ENCODE measurements at places on chromosomes 6 and 20.

DNA sequence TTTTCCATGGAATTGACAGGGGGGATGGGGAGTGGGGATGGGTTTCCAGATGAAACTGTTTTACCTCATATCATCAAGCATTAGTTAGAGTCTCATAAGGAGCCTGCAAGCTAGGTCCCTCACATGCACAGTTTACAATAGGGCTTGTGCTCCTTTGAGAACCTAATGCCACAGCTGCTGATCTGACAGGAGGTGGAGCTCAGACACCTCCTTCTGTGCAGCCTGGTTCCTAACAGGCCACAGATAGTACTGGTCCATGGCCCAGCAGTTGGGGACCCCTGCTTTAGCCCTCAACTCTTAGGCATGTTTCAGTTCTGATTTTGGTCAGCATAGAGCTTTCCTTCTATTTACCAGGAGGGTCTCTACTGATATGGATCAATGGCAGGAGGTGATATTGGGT, 251.6 kb downstream of the LAMA2 start:
- peak; percentile 11 for DNase-seq

- DNase-seq: no peak
Measured at GRCh38 chr20:43961541-43962471, 47.2 kb downstream of the TOX2 start.

DNA sequence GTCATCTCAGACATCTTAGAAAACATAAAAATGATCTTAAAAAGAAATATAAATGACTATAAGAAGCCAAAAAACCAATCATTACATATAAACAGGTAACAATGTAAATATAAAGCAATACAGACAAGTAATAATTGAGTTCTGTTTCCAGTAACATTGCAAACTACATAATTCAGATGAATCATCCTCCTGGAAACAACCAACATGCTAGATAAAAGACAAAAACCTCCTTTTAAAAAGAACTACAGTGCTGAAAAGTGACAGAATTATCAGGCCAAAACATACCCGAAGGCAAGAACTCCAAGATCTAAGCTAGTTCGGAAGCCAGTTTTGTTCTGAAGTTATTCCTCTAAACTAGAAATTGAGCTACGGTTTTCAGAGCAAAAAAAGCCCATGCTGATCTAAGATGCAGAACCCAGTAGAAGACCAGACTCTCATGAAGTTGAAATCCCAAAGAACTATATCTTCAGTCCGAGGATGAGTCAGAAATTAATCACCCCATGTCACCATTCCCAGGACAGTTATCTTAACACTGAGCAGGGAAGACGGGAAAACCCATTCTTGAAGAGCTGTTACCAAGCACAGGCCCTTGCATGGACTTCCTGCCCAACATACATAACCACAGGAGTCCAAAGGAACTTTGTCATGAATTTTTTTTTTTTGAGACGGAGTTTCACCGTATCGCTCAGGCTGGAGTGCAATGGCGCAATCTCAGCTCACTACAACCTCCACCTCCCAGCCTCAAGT, 9.8 kb downstream of the PGM3 start:
- DNase-seq: no peak

DNA sequence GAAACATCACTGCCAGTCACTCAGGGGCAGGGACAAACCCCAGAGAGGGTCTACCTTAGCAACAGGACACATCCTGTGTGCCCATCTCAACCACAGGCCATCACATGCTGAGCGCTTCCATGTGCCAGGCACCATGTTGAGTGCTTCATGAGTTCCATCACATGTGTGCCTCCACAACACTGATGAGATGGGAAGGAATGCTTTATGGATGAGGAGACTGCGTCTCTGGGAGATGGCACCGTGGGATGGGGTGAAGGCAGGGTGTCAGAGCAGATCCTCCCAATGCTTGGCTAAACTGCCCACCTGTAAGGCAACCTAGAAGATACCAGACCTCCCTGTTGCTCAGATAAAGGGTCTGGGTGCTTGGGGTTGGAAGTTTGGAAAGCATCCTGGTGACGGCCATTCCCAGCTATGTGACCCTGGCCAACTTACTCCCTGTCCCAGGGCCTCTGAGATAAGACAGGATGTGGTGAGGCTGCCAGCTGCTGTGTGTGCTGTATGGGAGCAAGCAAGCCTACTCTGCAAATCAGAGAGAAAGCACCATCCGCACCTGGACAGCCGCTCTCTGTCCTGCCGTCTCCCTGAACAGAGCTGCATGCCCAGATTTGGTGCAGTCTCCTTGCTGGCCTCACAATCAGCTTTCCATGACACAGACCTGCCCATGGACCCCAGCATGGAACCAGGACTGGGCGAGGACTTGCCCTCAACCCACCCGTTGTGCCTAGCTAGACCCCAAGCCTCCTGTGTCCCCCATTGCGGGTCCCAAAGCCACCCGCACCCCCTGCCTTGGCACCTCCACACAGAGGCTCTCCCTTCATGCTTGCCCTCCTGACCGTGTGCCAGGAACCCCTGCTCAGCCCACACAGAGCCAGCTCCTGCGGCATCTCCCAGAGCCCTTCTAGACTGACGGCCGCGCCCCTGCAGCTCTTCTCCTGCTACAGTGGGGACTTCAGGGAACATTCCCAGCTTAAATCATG, 143.7 kb downstream of the SYNDIG1 start:
- DNase-seq: no peak

DNA sequence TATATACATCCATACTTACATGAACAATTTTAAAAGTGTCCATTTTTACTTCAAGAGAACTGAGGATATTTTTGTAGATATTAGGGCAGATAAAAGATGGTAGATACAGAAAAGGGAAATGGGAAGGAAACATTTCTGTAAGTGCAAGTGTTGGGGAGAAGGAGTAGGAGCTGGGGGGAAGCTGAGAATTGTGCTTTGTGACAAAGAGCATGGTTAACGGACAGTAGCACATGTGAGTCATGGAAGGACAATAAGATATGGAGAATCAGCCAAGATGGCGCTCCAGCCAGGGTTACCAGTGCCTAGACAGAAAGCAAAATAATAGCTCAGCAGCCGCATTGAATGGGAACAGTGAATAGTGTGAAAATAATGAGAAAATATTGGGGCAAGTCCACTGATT, 12.7 kb upstream of the HLA-DRB1 start:
- no peak for DNase-seq

DNA sequence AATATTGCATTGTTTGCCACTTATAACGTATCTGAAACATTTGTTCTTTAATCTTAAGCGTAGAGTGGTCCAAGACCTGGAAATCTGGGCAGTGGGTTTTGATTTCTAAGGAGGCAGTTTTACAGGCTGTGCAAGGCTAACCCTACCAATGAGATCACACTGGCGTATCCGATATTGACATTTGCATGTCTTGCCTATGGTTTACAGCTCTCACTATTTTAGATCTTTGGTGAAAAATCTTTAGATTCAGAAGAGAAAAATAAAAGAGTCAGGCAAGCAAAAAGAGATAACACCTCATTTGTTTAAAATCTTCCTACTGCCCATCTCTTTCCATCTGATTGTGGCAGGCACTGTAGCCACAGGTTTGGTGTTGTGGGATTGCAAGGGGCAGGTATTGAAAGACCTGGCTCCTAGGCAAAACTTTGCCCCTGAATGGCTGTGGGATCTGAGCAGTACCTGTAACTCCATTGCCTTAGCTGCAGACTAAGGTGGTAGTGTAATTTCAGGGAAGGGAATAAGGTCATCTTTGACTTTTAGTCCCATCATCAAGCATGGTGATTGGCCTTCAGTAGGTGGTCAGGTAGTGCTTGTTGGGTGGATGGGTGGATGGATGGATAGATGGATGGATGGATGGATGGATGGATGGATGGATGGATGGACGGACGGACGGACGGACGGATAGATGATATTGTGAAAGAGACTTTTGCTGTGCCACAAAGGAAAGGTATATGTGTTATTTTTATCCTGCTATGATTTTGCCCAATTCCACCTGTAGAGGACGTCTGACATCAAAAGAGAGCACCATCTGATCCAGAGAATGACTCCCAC, 1.9 kb downstream of the TNFAIP3 start:
- DNase-seq: no peak

DNA sequence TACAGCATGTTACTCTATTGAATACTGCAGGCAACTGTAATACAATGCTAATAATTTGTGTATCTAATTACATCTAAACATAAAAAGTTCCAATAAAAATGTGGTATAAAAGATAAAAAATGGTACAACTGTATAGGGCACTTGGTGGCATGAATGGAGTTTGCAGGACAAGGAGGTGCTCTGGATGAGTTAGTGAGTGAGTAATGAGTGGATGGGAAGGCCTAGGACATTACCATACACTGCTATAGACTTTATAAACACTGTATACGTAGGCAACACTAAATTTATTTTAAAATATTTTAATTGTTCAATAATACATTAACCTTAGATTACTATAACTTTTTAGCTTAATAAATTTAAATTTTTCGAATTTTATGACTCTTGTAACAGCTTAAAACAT, 579.6 kb upstream of the MAN1A1 start:
- no peak for DNase-seq

- DNase-seq: no peak
Measured at GRCh38 chr6:120569714-120570113, 764.6 kb downstream of the TBC1D32 start.

DNA sequence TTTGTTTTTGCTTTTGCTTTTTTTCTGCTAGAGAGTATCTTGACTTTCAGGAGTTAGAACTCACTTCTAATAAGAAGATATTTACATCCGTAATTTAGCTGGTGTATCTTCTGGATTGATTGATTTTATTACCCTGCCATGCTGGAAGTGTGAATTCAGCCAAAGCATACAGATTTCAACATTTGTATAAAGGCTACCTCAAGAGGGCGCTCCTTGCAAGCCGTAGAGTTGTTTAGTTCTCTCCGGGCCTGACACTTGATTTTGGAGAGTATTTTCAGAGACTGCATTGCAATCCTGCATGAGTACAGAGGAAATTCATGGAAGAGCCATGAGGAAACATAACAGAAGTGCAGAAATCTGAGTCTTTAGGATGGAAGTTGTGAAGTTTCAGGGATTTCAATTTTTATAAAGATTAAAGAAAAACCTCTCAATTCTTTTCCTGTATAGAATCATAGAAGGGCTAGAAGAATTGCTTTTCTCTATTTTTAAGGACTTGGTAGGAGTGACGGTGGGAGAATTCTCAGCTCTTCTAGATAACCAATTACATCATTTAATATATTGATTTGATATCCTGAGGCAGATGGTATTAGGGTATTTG, 66.7 kb upstream of the TIAM2 start:
- DNase-seq: peak; percentile 37

- no peak for DNase-seq
Measured at GRCh38 chr20:15099130-15099529, 761.7 kb upstream of the FLRT3 start.

DNA sequence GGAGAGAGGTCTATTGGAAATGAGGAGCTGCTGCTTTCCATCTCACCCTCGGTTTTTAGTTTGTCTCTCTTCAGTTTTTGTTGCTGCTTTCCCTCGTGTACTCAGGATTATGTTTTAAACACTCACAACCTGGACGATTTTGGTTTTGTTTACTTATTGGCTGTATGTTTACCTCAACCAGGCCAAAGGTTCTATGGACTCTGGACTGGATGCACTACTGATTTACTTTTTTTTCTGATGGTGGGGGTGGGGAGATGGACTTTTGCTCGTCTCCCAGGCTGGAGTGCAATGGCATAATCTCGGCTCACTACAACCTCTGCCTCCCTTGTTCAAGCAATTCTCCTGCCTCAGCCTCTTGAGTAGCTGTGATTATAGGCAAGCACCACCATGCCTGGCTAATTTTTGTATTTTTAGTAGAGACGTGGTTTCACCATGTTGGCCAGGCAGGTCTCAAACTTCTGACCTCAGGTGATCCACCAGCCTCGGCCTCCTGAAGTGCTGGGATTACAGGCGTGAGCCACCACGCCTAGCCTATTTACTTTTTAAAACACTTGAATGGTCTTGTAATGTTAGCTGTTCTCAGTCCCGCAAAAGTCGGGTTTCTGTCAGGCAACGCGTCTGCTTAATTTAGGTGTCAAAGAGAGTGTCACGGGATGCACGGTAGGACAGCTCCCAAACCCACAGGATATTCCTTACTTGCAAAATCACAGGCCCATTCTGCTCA, 148.2 kb upstream of the RIPOR2 start:
- no peak for DNase-seq

DNA sequence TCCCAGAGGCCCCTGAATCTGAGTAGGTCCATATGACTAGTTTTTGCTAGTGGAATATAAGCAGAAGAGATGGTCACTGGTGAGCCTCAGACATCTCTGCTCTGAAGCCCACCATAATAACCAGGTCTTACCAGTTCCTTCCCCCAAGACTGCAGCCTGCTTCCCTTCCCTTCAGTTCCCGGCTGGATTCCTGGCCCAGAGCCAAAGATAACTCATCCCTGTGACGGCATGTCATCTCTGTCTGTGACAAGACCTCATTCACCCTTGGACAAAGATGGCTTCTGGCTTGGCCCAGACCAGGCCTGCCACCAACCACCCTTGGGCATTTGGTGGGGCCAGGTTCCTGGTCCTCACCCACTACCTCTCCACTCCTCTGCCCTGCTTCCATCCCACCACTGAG, 145.5 kb upstream of the TOP1 start:
- no peak for DNase-seq

DNA sequence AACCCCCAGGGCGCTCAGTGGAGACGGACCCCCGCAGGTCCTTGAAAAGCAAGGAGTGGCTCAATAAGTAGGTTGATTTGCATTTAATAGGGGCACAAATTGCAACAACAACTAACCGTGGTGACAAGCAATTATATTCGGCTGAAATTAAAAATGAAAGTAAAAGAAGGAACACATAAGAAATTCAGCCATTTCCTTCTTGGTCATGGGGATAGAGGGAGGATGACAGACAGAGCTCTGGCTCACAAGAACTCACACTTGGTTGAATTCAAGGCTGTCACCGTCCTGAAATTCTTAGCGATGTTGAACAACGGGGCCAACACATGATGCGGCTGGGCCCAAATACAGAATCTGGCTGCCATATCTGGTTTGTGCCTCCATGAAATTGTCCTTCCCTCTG, 129.0 kb downstream of the EDN3 start:
- DNase-seq: peak; percentile 21

GRCh38 chr6:12049165-12049564, 37.1 kb downstream of the HIVEP1 start:
- no peak for DNase-seq

DNA sequence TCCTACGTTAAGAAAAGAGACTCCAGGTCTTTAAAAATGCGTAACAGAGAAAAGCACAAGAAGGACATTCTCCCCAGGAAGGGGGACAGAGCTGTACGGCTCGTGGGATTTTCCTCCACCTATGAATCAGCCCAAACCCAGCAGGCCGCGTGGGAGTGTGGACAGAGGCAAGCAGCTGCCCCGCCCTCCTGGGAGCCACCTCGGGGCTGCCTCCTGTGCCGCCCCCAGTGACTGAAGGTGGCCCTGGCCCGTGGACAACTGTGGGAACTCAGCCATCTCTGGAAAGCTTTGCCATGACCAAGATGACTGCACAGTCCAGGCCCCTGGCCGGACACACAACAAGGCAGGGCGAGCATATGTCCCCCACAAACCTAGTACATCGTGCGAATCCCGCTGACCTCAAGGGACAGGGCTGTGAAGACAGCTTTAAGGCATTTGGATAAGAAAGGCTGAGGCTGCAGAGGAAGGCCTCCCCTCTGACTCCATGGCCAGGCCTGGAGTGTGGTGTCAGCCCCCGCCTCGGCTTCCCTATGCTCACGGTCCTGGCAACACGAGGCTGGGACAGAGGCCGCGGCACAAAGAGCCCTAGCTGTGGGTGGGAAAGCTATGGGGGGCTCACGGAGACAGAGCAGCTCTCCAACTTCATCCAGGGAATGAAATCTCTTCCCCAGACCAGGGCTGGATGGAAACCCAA, 26.9 kb downstream of the PXDC1 start:
- no peak for DNase-seq

GRCh38 chr6:69818223-69818930, 21.6 kb upstream of the LMBRD1 start:
- DNase-seq: peak; percentile 38

Measured in T47D (cell line).